ENCODE measurements at places on chromosomes 16 and 17.
A peak's percentile ranks its signal among the peaks of the same experiment; 100 is the strongest.

DNA sequence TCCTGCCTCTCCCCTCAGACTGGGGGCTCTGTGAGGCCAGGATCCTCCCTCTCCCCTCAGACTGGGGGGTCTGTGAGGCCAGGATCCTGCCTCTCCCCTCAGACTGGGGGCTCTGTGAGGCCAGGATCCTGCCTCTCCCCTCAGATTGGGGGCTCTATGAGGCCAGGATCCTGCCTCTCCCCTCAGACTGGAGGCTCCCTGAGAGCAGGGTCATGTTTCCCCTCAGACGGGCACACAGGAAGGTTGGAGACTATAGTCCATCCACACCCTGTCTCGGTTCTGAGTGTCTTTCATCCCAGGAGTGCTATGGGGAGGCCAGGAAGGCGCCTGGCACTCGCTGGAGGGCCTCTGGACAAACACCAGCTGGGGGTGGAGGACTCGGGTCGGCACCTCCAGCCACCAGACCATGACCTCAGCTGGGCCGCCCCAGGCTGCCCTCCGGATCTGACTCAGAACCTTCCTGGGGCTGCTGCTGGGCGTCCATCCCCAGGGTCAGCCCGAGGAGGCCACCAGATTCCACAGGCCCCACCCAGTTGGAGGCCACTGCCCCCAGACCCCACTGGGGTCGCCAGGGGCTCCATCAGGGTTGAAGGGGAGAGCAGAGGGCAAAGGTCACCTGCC is 21.9 kb upstream of the DLX4 start:
- DNase-seq = peak; percentile 93

DNA sequence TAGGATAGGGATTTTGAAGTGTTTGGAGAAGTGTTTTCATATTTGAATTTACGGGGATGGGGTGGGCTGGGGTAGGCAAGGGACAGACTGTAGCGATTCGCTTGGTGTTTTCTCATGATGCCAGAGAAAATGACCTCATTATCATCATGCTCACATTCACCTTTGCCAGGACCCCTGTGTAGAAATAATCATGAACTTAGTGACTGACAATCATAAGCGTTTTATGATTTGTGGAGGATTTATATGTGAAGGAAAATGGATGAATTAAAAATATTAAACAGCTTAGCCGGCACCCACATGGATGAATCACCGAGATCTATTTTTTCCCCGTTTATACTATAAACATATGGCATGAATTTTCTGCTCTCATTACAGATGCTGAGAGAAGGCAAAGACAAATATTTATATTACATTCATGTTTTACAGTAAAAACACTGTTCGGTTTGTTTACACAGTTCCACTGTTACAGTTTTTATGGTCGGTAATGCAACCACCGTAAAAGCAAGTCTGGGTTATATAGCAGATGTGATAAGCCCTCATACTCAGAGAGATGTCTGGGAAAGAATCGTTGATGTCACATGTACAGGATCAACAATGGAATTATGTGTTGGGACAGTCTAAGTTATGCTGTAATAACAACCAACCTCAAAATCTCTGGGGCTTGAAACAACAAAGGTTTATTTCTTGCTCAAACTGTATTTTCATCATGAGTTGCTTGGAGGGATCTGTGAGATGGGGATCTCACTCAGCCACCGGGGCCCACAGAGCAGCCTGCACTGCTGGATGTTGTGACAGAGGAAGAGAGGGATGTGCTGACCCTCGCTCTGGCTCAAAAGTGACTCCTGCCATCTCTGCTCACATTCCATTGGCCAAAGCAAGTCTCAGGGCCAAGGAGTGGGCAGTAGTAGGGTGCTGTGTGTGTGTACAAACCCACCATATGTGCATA is 85.1 kb downstream of the WWOX start:
- DNase-seq = no peak

- no peak for DNase-seq
Measured at GRCh38 chr17:17804007-17804406, 32.8 kb downstream of the SREBF1 start.

- DNase-seq = peak; percentile 99
Measured at GRCh38 chr17:40331743-40332641, 23.0 kb downstream of the RARA start.

DNA sequence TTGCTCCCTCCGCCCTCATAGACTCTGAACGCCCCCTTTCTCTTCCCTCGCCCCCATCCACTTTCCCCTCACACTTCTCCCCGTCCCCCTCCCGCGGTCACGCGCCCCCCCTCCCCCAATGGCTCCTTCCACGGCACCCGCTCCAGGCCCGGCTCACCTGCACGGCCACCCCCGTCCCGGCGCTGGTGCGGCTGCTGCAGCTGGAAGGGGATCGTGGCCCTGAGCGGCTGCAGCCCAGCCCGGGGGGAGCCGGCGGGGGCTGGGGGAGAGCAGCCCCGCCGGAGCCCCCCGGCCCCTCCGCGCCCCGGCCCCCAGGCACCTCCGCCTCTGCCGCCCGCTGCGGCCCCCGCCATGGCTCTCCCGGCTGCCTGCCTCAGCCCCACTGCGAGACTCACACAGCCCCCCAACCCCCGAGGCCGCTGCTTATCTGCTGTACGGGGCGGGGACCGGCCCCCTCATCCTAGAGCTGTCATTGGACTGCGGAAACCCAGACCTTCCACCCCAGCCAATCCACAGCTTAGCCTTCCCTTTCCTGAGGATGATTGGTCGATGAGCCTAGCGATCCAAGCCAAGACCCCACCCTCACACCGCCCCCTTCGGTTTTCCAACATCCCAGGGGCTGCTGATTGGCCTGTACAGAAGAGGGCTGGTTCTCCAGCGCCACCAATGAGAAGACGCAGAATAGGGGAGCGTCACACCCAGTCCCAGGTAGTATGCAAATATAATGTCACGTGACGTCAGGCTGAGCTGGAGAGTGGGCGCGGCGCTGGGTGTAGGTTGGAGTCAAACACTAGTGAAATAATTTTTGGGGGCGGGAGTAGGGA is at the start of gene FAM117A:
FAM117A (minus strand) TSS at position 397 of the 824 bp plus-strand sequence; CDS start at position 353, 44 bp downstream.
- DNase-seq = peak; percentile 100

DNA sequence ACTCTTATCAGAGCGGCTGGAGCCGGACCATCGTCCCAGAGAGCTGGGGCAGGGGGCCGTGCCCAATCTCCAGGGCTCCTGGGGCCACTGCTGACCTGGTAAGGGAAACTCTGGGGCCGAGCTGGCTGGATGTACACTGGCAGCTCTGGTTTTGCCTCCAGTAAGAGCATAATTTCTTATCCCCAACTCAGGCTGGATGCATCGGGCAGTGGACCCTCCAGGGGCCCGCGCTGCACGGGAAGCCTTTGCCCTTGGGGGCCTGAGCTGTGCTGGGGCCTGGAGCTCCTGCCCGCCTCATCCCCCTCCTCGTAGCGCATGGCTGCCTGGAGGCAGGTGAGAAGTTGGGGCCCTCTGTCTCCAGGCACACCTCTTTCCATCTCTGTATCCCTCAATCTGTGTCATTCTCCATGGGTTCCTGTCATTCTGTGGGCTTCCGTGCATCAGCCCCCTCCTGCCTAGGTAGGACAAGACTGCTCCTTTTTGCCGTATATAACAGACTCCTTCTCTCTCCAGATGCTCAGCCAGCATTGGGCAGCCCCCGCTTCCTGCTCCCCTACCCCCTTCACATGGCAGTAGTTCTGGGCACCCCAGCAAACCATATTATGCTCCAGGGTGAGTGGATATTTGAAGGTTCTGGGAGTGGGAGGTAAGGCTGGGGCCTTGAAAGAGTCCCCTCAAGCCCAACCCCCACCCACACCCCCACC is 9.4 kb upstream of the TMEM88 start:
- DNase-seq = no peak

- DNase-seq = no peak
Measured at GRCh38 chr16:85912211-85912974, 13.4 kb downstream of the IRF8 start.

- DNase-seq = peak; percentile 93
Measured at GRCh38 chr16:68823401-68824135, 19.8 kb upstream of the TANGO6 start.

- DNase-seq = no peak
Measured at GRCh38 chr17:18850679-18851078, 7.3 kb upstream of the PRPSAP2 start.

DNA sequence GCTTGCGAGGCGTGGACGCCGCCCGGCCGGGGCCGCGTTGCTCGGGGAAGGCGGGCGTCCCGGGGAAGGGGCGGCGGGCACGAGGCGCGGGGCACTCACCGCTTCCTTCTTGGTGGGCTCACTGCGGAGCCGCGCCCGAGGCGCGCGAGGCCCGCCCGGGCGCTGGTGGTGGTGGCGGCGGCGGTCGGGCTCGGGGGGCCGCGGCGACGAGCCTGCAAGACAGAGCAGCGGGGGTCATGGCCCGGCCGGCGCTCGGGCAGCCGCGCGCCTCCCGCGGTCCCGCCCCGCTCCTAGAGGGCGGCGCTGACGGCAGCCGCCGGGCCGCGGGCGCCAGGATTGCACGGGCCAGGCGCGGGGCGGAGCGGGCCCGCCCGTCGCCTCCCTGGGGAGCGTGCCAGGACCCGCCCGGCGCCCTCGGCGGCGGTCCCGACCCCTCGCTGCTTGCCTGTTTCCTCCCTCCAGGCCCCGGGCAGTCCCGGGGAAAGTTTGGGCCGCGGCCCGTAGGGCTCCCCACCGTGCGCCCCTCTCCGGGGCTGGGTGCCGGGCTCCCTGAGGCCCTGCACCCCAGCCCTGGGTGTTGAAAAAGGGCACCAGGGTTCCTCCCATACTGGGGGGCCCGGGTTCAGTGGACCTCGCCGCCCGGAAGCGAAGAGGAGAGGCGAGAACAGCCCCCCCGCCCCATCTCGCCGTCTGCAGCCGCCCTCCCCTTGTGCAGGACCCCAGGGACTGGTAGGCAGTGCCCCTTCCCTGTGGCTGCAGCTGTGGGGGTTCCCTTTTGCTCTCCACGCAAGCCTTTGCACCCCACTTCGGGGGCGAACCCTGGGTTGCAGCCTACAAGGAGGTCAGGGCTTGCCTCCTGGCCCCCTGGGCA is at the start of gene C16orf74:
C16orf74 (minus strand) TSS at position 270 of the 871 bp plus-strand sequence. CDS start 15,879 bp downstream, outside the sequence.
- peak; percentile 99 for DNase-seq

GRCh38 chr16:23557779-23558702 is 514 bp downstream of the UBFD1 start:
- peak; percentile 73 for DNase-seq

All from osteoblast (primary cell).